Renal pelvis (tissue), 12 donors: ENCODE measurements at places on chromosomes 16 and 17. TPM values are rescaled to one million over a fixed set of nuclear protein-coding genes. Genes with fewer than 3 reads are reported as not detected.

Gene PFAS
- 40.4 TPM for polyA plus RNA-seq

Gene CDRT15L2
- not detected for polyA plus RNA-seq

DNA sequence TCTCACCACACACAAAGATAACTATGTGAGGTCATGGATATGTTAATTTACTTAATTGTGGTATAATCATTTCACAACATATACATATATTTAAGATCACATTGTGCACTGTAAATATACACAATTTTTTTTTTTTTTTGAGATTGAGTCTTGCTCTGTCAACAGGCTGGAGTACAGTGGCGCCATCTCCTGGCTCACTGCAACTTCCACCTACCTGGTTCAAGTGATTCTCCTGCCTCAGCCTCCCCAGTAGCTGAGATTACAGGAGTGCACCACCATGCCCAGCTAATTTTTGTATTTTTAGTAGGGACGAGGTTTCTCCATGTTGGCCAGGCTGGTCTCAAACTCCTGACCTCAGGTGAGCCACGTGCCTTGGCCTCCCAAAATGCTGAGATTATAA is 11.5 kb upstream of the PRSS54 start:
- no peak for DNase-seq

DNA sequence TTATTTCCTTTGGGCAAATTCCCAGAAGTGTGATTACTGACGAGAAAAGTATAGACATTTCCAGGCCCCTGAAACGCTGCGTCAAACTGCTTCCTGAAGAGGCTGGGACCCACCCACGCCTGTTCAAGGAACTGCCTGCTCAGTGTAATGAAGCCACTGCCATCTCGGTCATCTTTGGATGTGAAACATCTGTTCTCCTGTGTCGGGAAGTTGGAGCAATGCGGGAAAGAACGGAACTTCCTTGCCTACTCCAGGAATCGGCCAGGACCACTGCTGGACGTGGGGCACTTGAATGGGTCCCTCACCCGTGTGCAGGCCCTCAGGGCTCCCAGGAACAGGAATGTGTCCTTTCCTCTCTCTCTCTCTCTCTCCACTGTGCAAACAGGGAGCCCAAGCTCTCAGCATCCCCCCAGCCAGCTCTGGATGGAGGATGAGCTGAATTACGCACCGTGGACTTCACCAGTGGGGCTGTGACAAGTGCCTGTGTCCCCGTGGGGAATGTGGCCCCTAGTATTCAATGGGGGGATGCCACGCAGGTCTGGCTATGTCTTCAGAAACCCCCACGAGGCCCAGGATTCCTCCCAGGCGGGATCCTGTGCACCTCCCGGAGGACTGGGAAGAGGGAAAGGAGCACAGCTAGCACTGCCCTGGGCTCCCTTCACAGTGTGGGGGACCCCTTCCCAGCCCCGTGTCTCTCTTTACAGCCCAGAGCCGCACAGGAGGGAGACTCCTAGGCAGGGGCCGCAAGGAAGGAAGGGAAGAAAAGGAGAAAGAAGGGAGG is 18.3 kb upstream of the LITAF start:
- peak; percentile 87 for DNase-seq

Gene CACNA1G
- polyA plus RNA-seq = 7.7 TPM

GRCh38 chr17:41340934-41341861 is 9.4 kb downstream of the KRT33A start:
- DNase-seq = no peak

DNA sequence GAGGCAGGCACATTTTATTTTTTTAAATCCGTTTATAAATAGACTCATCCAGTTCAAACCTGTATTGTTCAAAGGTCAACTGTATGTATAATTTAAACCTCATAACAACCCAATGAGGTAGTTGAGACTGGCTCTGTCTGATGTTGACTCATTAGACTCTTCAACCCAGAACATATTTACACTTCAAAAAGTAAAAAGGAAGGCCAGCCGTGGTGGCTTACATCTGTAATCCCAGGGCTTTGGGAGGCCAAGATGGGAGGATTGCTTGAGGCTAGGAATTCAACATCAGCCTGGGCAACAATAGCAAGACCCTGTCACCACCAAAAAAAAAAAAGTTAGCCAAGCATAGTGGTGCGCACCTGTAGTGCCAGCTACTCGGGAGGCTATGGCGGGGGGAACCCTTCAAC is 32.5 kb upstream of the DHRS7B start:
- no peak for DNase-seq

Gene NUPR1
- polyA plus RNA-seq = 7.8 TPM

DNA sequence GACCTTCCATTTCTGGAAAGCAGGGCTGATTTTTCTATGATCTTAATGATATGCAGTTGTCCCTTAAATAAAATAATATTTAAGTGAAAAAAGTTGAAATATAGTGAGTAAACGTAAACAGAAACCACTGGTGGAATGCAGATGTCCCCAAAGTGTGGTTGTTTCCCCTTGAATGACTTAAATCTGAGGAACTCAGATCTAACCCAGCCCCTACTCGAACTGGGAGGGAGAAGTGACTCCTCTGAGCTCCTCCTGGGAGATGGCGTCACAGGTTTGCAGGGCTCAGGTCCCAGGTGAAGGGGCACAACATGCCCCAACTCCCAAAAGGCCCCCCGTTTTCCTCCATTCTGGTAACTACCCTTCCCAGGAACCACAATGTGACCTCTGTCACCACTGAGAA is 142.8 kb downstream of the IRF8 start:
- DNase-seq = no peak

DNA sequence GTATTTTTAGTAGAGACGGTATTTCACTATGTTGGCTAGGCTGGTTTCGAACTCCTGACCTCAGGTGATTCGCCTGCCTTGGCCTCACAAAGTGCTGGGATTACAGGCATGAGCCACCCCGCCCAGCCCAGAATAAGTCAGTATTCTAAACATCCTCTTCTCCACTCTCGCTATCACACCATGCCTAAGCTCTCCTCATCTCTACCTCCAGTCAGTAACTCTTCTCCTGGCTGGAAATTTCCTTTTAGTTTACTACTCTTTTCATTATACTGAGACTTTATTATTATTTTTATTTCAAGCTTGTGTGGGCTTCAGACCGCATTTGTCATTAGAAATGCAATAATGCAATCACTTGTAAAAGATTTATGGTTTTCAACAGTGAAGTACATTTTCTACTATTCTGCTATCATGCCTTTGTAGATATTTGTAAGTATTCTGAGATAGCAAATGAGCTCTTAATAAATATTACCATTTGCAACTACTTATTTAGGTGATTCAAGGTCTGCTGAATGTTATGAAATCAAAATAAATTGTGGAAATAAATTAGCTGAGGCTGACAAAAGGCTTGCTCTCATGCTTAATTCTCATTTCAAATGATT is 617.3 kb upstream of the GOT2 start:
- no peak for DNase-seq

- DNase-seq = peak; percentile 3
These were observed 1357.4 kb upstream of the GOT2 start for GRCh38 chr16:60091529-60091928.

- no peak for DNase-seq
These were observed 1.5 kb upstream of the OVCA2 start for GRCh38 chr17:2040219-2040827.

- no peak for DNase-seq
These were observed 1.3 kb downstream of the SALL1 start for GRCh38 chr16:51149721-51150164.

DNA sequence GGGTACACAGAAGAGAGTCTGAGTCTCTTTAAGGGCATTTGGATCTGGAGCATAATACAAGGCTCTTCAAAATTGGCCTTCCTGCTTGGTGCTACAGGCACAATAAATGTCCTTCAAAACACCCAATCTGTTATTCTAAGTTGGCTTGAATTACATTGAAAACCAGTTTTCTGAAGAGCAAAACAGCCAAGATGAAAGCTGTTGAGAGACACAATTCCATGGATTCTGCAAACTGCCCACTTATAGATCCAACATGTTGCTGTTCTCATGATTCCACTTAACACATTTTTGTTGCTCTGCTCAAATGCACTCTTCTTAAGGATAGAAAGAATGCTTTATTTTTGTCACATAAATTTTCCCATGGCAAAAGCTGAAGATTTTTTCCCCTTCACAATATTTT is 525.9 kb upstream of the CDH8 start:
- no peak for DNase-seq

DNA sequence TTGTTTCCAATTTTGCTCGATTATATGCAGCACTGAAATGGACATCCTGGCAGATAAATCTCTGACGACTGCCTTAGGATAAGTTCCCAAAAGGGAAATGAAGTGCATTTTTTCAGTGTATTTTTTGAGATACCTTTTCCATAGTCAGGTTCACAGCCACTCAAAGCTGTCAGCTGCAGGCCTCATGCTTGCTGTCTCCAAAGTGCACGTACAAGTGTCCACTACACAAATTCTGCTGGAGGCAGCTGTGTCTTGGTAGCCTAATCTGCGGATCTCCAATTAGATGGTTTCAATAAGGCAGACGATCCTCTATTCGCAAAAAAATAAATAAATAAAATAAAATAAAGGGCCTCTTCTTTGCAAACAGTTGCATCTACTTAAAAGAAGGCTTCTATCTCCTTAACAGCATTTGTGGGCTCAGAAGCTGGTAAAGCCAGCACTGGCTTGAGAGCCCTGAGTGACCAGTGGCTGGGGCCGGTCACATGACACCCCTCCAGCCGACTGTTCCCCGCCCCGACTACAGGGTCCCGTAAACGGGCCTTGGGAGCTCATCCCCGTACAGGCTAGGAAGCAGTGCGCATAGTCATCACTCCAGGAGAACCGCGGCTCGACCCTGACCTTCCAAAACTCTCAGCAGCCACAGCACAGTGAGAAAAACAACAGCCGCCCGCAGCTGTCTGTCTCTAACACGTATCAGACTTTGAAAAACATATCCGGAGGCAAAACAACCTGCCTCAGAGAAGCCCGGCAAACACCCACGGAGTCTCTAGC is 18.8 kb downstream of the RPH3AL start:
- peak; percentile 72 for DNase-seq

Gene SLC5A10
- 0.55 TPM for polyA plus RNA-seq

- peak; percentile 64 for DNase-seq
These were observed 19.9 kb downstream of the ZNF469 start for GRCh38 chr16:88402551-88403240.

Gene OSGIN1
- polyA plus RNA-seq = 0.68 TPM

Gene MT1M
- polyA plus RNA-seq = not detected

- no peak for DNase-seq
These were observed 3.5 kb upstream of the LCMT1 start for GRCh38 chr16:25108054-25108453.

- DNase-seq = peak; percentile 21
These were observed 149.6 kb downstream of the SOX9 start for GRCh38 chr17:72270273-72270924.

DNA sequence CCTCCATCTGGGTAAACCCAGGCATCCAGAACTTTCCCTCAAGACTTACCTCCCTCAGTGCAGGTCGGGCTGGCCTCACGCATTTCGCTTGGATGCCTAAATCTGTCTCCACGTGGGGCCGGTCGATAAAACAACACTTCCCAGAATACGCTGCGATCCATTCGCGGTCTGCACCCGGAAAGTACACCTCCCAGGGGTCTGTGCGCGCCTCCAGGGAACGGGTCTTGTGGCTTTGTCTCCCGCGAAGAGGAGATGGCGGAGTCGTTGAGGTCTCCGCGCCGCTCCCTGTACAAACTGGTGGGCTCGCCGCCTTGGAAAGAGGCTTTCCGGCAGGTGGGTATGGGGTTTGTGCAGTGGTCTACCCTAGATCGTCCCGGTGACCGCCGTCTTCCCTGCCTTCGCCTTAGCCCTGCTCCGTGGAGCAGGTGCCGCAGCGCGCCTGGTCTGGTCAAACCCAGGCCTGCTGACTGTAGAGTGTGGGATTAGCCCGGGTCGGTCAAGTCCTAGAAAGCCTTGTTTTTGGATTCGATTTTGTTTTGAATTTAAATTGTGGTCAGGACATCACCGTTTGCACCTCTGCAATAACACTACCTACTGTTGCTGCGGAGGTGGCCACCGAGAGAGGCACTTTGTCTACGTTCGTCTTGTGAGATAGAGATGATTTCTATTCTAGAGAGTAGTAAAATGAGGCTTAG is at the start of gene RPAIN:
RPAIN (plus strand) TSS at position 224 of the 695 bp plus-strand sequence; CDS start at position 253, 29 bp downstream.
- peak; percentile 90 for DNase-seq

GRCh38 chr17:7922269-7922844 is 6.3 kb upstream of the RNF227 start:
- no peak for DNase-seq

Gene KRTAP4-6
- not detected for polyA plus RNA-seq

DNA sequence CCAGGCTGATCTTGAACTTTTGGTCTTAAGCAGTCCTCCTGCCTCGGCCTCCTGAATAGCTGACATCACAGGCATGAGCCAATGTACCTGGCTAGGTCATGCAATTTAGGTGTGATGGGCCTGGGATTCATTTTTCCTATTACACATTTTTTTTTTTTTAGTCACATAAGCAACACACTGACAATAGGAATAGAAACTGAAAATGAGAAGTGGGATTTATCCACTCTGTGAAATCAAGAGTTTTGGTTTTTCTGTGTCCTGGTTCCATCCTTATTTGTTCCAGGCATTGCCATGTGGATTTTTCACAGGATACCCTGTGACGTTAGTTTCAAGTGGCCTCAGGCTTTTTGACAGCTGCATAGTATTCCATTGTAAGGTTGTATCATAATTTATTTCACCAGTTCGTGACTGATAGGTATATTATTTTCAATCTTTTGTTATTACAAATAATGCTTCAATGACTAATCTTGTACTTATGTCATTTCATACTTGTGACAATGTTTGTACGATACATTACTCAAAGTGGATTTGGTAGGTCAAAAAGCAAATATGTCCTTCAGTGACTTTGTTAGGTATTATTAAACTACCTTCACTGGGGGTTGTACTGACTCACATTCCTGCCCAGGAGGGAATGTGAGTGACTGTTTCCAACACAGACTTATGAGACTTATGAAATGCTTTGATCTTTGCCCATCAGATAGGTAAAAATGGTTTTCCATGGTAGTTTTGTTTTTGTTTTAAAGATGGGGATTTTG is 10.6 kb downstream of the ADCY7 start:
- DNase-seq = no peak
